ENCODE measurements at places on chromosomes 11 and 22. TPM values are rescaled to one million over a fixed set of nuclear protein-coding genes. Genes with fewer than 3 reads are reported as not detected.

GRCh38 chr11:57180081-57180561 lies 1.6 kb upstream of the LRRC55 start:
- DNase-seq: no peak

DNA sequence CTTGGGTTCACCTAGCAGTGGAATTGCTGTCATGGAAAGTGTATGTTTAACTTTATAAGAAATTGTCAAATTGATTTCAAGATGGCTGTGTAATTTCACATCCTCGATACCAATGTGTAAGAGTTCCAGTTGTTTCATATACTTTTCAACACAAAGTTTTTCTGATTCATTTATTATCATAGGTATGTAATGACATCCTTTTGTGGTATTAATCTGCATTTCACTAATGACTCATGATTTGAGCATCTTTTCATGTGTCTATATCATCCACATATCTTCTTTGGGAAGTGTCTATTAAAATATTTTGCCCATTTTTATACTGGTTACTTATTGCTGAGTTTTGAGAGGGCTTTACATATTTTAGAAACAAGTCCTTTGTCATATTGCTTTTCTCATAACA lies 17.0 kb upstream of the GLYATL1B start:
- no peak for DNase-seq

- no peak for DNase-seq
Measured at GRCh38 chr11:698493-699115, 3.0 kb downstream of the TMEM80 start.

DNA sequence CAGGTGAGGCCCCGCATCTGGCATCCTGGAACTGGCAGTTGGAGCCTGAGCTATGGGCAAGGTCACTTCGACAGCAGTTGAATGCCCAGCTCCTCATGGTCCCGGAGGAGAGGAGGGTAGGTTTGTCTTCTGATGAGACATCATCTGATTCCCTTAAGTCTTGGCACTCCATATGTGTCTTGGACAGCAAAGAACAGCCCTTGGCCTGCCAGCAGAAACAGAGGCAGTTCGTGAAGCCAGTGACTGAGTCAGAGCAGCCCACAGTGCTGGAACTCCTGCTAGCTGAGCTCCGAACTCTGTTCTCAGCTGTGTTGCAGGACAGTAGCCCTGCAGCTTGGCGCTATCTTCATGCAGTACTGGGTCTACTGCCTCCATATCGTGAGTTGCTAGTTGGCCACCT lies 1.0 kb downstream of the DNHD1 start:
- DNase-seq: no peak

DNA sequence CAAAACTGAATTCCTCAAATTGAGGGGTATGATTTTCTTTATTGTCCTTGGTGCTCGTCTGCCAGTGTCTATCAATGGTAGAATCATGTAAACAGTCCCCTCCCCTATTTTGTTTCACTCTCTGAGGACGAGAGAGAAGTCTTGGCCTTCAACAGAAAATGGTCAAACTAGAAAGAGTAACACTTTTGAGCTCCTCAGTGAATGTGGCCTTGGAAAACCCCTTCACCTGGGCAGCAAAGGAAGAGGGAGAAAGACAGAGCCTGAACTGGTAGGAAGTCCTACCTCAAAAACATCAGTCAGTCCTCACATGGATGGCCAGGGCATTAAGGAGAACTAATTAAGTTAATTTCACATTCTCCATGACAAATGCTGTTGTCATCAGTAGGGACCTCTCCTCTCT lies 86.1 kb upstream of the TOP3B start:
- no peak for DNase-seq

DNA sequence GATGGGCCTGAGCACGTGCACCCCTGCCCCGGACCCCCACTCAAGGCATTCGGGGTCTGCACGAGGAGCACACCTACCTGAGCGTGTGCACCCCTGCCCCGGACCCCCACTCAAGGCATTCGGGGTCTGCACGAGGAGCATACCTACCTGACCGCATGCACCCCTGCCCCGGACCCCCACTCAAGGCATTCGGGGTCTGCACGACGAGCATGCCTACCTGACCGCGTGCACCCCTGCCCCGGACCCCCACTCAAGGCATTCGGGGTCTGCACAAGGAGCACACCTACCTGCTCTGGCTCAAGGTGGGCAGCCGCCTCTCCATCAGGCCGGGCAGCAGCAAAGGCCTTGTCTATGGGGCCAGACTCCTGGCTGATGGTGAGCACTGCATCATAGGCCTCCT lies 48.7 kb upstream of the LRRC32 start:
- no peak for DNase-seq

Gene PRRG4
- polyA plus RNA-seq: not detected

Gene POTEH
- not detected for polyA plus RNA-seq

Gene B3GAT3
- polyA plus RNA-seq: 24.5 TPM

Gene SLC22A9
- not detected for polyA plus RNA-seq
